CD8-positive, alpha-beta memory T cell (primary cell): ENCODE measurements at places on chromosomes 11 and 22. TPM values are rescaled to one million over a fixed set of nuclear protein-coding genes. Genes with fewer than 3 reads are reported as not detected.

DNA sequence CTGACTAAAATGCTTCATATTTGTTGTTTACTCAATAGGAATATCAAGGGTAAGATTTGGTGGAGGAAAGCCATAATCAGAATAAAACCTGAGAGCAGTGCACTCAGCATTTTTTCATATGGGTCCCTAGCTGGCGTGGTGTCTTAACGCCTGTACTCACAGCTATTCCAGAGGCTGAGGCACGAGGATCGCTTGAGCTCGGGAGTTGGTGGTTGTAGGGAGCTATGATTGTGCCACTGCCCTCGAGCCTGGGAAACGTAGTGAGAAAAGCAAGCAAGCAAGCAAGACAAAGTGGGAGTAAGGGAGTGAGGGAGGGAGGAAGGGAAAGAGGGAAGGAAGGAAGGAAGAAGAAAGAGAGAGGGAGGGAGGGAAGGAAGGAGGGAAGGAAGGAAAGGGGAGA, 242.5 kb downstream of the OR4C45 start:
- no peak for DNase-seq

GRCh38 chr22:32338757-32339156, 18.9 kb upstream of the RFPL3 start:
- DNase-seq: no peak

The KCNA4 gene
- not detected for total RNA-seq

The GAS2L1 gene
- 0.71 TPM for total RNA-seq

DNA sequence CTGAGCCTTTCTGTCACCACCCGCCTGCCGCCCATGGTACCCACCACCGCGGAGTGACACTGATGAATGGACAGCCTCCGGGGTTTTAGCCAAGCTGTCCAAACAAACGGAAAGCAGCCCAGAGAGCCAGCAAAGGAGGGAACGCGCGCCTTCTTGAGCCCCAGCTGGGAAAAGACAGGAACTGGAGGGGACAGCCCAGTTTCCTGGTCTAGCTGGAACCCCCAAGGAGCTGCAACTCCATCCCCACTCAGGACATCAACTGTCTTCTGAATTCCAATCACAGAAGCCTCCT, 33.7 kb downstream of the SHISAL1 start:
- DNase-seq: no peak

The FGF19 gene
- not detected for total RNA-seq

DNA sequence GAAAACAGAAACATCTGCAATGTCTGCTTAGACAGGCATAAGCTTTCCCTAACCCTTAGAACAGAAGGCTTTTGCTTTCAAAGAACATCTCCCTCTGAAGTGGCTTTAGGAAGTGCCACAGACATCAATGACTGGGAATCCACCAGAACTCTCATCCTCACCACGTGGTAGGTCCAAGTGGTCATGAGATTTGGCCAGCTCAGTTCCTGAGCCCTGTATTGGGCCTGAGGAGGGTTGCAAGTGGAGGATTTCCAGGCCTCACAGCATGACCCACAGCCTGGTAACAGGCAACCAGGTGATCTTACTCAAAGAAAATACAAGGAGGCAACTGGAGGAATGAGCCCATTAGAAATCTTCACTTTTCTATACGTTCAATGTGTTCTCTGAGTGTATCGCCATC, 1.6 kb downstream of the CASP1 start:
- DNase-seq: no peak

The SLCO2B1 gene
- total RNA-seq: 1.3 TPM

GRCh38 chr11:14027525-14027924, 65.0 kb downstream of the SPON1 start:
- DNase-seq: no peak

The C11orf21 gene
- 9.4 TPM for total RNA-seq

DNA sequence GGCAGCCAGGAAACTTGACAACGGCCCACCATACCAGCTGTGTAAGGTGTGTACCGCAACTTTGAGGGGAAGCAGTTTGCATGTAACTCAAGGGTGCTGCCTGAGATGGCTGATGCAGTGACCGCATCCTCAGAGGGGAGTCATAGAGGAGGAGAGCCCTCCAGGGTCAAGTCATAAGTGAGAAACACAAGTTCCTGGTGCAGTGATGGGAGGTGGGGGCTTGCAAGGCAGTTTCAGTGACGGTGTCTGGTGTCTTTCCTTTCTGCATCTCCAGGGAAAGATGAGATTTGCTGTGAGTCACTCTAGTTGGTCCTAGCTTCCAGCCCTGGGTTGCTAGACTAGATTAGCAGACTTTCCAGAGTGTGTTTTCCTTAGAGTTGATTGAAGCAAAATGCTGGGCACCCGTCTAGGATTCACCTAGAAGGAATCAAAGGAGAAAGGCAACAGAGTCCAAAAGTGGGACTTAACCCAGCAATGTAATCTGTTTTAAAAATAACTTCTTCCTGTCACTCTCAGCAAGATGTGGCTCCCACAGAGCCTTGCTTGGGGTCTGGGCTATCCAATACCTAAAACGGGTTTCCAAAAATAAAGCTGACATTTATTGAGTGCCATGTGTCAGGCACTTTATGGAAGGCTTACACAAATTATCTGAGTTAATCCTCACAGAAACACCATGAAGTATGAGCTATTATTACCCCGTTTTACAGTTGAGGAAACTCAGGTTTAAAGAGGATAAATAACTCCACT, 265.4 kb upstream of the PLET1 start:
- DNase-seq: no peak

- no peak for DNase-seq
Measured at GRCh38 chr22:17368554-17369438, 464 bp upstream of the CECR2 start.
